Fibroblast of gingiva (primary cell): ENCODE measurements at places on chromosomes 12 and 14.
A peak's percentile ranks its signal among the peaks of the same experiment; 100 is the strongest.

GRCh38 chr14:101405171-101405883, 156.0 kb upstream of the DIO3 start:
- DNase-seq = peak; percentile 86

DNA sequence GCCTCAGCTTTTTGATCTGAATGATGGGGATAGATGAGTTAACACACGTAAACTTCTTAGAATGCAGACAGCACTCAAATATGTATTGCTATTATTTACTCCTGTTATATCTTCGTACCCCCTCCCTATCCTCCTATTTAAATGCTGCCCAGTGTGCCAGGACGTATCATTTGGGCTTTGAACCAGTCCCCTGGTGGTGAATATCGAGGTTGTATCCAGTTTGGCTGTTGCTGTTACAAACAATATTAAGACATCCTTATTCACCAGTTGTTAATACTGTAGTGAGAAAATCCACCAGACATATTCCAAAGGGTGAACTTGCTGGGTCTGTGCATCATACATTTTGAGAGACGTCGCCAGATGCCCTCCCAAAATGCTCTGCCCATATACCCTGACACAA, 51.5 kb upstream of the FOXN3 start:
- DNase-seq = no peak

- no peak for DNase-seq
These were observed 207.9 kb downstream of the EFCAB11 start for GRCh38 chr14:89746654-89747053.

DNA sequence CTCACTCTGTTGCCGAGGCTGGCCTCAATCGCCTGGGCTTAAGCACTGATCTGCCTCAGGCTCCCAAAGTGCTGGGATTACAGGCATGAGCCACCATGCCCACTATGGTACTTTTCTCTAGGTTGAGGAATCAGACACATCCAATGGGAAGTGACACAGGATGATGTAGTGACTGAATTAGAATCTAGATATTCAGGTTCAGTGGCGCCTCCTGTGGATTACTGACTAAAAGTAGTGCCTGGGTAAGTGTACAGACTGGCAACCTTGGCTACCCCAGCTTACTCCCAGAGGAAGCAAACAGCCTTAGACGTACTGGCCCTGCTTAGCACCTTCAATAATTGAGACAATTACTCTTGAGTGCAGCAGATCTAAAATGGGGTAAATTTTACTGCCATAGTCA, 22.8 kb downstream of the GALNT8 start:
- DNase-seq = no peak

DNA sequence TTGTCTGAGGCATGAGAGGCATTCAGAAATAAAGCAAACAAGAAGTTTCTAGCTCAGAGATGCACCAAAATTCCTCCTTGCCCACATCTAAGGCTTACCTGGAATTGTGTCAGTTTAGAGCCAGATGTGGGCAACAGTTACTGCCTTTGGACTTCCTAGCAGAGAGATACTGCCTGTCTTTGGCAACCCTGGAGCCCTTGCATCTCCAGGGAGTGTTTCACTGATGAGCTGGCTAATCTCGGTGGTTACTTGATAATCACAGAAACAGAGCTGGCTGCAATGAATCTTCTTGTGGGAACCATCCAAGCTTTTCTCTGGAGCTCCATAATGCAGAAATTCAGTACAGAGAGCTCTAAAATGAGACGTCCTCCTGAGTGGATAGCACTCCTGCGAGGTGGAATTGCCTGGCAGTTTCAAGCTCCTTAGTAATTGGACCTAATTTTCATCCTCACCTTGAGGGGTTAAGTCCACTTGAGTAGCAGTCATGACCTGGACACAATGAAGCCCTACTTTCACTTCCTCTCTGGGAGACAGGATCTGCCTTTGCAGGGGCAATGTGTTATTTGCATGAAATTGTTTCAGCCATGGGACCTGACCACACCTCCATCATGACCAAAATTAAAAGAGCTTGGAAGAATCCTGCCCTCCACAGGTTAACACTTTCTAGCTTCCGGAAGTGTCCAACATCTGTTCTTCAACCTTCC, 108.8 kb upstream of the ARHGAP5 start:
- DNase-seq = peak; percentile 8

DNA sequence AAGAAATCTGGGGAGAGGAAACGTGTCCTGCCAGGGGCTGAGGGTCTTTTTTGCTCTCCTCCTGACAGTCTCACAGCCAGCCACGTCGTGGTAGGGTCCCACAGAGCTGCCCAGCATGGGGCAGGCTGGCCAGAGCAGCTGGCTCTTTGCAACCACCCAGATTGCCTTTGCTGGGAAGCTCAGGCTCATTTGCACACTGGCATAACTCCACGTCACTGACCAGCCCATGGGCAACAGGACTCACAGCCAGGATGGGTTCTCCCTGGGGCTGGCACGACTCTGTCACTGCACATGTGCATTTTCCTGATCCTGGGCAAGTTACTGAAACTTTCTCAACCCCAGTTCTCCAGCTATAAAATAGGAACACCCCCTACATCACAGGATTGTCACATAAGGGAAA, 242.2 kb downstream of the DPF3 start:
- peak; percentile 19 for DNase-seq

DNA sequence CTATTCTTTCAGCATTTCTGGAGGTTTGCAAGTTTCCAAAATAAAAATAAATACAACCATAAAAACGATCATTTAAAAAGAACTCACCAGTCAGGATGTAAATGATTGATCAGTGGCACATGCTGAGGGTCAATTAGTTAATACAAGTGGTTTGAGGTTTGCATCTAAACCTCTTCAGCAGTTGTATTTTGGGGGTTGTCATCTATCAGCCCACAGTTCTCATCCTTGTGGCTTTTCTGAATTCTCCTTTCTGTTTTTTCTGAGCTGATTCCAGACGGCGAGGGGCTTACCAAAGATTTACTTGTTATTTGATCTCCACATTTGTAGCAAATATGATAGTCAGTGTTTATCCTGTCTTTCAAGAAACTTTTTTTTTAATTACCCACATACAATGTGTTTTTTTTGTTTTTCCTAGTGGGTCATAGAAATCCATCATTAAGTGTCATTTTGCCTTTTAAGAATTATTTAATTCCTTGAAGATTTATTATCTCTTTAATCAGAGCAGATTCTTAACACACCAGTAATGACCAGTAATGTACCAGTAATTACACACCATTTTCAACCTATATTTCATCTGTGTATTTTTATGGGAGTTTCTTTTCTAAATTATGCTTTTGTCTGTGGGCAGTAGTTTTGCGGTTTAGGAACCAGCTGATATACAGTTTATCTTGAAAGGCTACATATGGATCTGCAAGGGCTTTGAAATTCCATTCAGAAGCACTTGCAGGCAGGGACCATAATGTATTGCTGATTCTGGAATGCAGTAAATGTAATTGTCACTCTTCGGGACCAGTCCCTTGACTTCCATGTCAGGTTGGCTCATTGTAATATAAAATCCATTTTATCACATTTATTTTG, 56.3 kb upstream of the DAAM1 start:
- DNase-seq = no peak

GRCh38 chr14:74578479-74578878, 33.6 kb downstream of the LTBP2 start:
- no peak for DNase-seq

GRCh38 chr12:91562476-91562875, 379.9 kb upstream of the DCN start:
- peak; percentile 4 for DNase-seq

DNA sequence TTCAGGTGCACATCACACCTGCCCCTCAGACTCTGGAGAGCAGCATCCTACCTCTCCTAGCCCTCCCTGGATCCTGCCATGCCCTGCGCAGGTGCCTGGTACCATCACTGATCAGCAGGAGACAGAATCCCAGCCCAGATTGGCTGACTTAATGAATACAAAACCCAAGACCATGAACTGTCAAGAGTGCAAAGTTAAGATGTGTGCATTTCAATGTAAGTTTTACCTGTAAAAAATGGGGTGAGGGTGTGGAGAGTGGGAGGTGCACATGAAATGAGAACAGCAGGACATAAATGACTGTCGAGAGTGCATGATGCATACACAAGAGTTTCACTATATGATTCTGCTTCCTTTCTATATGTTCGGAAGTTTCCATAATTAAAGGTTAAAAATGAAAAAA, 57.9 kb upstream of the GPR68 start:
- no peak for DNase-seq

GRCh38 chr12:80837342-80837978, 100.3 kb downstream of the LIN7A start:
- DNase-seq = peak; percentile 75

DNA sequence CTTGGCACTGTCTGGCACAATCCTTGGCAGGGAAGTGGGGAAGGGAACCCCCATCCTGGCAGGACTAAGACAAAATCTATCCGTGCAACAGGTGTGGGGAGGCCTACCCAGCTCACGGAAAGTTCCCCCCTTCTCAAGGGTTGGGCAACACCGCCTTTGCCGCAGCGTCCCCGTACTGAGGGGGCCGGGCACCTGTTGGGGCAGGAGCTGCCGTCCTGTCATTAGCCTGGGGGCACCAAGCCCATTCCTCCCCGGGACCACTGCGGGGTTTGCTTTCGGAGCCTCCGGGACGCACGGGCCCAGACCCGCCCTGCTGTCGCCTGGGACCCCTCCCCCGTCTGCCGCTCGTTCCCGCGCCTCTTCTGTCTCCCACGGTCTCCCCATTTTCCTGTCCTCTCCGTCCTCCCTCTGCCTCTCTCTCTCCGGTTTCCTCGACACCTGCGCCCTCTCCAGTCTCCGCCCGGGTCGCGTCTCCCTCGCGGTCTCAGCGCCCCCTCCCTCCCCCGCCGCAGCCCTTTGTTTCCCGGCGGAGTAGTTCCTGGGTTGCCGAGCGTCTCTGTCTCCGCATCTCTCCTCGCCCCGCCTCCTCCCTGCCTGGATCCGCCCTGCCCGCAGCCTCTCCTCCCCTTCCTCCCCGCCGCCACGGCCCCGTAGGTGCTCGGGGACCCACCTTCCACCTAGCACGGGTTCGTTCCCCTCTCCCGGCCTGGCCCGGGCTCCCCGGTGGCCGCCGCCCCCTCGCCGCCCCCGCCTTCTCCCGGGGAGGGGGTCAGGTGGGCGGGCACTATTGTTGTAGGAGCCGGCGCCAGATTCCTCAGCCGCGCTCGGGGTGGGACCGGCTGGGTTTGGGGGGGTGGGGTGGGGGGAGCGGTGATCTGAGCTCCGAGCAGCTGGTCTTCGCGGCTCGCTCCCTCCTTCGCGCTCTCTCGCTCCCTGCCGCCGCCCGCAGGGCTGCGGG, at the start of gene CACNB3:
CACNB3 (plus strand) TSS at position 624 of the 958 bp plus-strand sequence. CDS start 434 bp downstream, outside the sequence.
- peak; percentile 22 for DNase-seq

- DNase-seq = no peak
These were observed 120.7 kb upstream of the SLC38A2 start for GRCh38 chr12:46493150-46493833.

DNA sequence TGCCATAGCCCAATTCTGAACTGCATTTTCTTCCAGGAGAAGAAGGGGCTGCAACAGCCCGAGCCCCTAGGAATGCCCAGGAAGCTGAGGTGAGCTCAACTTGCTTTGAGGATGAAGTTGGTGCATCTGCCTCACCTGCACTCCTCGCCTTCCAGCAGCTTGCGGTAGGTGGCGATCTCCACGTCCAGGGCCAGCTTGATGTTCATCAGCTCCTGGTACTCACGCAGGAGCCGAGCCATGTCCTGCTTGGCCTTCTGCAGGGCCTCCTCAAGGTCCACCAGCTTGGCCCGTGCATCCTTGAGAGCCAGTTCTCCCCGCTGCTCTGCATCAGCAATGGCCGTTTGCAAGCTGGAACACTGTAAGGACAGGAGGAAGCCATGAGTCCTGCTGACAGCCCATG, 6.0 kb downstream of the KRT75 start:
- DNase-seq = no peak

DNA sequence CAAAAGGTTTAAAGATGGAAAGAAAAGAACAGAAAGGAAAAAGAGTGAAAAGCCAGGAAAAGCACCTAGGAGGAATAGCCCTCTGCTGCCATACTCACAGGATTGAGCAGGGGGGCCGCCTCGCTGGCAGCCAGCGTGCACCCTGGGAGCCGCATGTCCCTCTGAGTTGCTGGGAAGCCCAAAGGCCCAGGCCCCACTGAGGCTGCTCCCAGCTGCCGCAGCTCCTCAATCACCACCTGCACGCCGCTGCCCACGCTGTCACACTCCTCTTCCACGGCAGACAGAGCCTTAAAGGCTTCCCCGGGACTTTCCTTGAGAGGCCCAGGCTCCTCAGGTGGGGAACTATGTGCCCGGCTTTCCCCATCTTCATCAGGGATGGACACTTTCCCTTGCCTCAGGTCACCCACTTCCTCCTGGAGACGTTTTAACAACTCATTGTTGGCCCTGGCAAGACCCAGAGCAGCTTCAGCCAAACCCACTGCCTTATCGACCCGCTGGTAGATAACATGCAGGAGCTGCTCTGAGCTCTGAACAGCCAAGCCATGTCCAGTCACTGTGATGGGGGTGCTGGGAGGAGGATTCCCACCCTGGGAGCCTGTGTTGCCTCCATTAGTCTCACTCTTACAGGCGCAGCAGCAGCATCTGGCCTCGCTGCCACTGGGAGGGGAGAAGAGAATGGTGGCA, 11.5 kb downstream of the C14orf93 start:
- DNase-seq = no peak

DNA sequence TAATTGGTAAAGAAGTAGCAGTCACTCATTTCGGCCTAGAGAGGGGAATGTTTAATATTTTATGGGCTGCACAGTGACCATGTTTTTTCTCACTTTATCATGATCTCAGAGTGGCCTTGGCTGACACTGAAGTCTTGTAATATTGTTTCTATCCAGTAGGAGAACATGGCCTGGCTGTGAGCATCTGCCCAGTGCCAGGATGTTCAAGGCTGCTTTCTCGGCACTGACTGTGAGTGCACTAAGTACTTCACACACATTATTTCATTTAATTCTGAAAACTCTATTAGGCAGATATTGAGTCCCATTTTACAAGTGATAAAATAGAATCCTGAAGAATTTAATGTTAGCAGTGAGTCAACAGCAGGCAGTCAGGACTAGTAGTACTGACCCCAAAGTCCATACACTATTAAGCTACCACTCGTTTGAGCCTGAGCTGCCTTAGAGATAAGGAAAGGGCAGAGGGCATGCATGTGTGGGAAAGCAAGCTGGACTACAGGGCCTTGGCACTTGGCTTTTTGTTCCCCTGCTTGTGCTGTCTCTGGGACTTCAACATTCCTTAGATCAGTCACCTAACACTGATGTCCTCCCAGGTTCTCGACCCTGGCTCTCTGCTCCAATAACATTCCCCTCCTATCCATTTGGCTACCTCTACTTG, 42.2 kb upstream of the APPL2 start:
- no peak for DNase-seq

GRCh38 chr12:57628280-57629191, 4.5 kb downstream of the B4GALNT1 start:
- no peak for DNase-seq

GRCh38 chr14:93772263-93772662, 16.0 kb downstream of the PRIMA1 start:
- no peak for DNase-seq

DNA sequence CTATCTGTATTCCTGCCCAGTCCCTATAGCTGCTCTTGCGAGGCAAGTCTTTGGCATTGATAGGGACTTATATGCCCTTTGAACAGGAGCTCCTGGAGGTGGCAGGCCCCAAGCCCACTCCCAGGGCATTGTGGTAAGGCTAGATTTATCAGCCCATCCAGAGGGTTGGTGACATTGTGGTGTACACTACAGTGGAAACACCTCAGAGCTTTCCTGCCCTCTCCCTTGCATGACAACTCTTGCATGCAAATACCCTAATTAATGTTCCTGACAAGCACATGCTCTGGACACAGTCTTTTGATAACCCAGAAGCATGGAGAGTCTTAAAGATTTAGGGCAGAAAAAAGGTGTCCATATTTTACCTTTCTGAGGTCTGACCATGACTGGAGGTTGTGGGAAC, 815 bp upstream of the RIPK3 start:
- DNase-seq = no peak

GRCh38 chr14:56422221-56422620, 157.4 kb upstream of the TMEM260 start:
- DNase-seq = no peak
